NCI-H446 (cell line): ENCODE measurements at places on chromosomes 12 and 14.

- DNase-seq: no peak
These were observed at the start of gene FAM181A for GRCh38 chr14:93926873-93927799. TSS of gene FAM181A (plus strand) at chr14:93927344. CDS start at chr14:93928286, 942 bp downstream.

DNA sequence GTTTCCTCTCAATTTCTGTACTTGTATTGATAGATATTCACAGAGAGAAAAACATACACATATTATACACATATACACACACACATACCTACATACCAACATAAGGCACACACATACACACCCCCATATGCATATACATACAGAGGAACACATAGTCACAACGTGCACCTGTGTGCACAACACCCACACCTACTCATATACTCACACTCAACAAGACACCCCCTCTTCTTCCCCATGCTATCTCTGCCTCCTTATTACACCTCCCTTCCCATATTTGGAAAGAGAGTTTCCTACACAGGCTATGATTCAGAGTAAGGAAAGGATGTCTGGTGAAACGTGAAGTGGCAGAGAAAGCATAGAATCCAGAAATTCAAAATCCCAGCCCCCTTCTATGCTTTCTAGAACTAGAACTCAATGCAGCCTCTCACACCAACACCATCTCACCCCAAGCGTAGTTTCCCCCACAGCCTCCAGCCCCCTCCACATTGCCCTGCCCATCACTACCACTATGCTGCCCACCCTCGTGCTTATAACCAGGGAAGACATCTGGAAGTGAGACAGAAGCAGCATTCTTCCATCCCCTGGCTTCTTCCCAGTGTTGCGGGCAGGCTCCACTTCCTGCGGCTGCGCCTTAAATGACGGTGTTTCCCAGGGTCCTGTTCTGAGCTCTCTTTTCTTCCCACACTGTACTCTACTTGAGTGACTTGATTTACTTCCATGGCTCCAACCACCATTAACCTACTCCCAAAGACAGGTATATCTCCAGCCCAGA, 2.4 kb downstream of the RNASE8 start:
- DNase-seq: no peak

DNA sequence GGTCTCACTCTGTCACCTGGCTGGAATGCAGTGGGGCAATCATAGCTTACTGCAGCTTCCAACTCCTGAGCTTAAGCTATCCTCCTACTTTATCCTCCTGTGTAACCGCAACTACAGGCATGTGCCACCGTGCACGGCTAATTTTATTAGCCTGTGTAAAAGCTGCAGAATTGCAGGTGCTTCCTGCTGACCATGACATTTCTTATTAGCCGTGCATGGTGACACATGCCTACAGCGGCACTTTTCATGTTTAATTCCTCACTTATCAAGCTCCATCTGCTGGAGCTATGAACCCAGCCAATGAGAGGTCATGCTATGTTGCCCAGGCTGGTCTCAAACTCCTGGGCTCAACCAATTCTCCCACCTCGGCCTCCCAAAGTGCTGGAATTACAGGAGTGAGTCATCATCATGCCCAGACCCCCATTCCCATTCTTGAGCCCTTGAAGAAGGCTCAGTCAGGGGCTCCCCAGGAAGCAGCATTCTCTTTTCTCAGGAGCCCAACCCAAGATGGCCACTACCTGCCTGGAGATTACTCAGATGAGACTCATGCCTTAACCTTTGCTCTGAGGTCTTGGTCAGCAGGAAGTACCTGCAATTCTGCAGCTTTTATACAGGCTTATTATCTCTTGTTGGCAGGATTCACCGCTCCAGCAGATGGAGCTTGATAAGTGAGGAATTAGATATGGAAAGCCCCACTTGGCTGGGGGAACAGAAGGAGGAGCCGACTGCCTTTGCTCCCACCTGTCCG, 503.2 kb downstream of the MED13L start:
- no peak for DNase-seq

GRCh38 chr12:58668871-58669270, 251.4 kb downstream of the LRIG3 start:
- DNase-seq: no peak

- no peak for DNase-seq
These were observed 171.4 kb downstream of the RBM19 start for GRCh38 chr12:113794774-113795173.

- DNase-seq: no peak
These were observed 8.8 kb downstream of the RASSF3 start for GRCh38 chr12:64618953-64619590.

DNA sequence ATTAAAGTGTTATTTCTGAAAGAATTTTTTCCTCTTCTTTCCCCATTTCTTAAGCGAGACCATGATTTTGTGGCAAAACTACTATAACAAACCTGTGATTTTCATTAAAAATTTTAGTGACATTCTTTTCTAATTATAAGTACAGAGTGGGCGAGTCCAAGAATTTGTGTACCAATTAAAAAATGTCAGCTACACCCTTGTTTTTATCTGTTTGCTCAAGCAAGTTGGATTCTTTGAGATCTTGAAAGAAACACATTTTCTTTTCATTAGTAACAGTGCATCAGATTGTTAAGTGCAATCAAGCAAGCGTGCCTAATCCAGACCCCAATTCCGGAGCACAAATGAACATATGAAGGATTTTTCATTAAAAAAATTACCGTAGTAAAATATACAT, 338.8 kb upstream of the DDHD1 start:
- DNase-seq: no peak

DNA sequence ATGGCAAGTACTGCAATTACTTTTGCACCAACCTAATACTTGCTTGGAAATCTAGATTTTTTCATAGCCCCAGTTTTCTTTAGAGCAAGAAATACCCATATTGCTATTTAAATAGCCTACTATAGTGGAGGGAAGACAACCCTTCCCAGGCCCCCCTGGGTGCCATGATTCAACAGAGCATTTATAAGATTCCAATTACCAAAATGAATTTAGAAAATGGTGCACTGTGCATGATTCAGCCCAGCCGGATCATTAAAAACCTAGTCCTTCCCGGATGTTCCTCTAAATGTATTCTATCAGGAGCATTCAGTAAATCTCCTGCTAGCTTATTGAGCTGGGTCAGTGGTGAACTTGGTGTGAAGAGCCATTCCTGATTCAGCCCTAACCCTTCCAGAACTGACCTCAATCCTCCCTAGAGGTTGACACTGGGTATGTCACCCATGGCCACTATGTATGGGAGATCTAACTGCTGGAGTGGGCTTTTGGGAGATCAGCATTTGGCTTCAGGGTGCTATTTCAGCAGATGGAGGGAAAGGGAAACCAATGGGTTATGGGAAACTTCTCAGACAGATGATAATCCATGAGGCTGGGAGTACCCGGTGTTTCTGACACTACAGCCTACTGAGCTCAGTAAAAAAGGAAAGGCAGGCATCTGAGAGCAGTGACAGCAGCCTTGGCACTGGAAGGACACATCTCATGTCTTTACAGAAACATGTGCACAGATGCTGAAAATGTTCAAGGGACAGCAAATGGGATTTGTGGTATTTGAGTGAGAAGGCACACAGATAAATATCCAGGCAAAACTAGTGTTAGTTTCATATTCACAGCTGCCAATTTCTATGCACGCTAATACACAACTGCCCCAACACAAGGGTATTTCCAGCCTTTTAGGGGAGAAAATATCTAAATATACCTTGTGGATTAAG, 258.9 kb downstream of the DPF3 start:
- no peak for DNase-seq

DNA sequence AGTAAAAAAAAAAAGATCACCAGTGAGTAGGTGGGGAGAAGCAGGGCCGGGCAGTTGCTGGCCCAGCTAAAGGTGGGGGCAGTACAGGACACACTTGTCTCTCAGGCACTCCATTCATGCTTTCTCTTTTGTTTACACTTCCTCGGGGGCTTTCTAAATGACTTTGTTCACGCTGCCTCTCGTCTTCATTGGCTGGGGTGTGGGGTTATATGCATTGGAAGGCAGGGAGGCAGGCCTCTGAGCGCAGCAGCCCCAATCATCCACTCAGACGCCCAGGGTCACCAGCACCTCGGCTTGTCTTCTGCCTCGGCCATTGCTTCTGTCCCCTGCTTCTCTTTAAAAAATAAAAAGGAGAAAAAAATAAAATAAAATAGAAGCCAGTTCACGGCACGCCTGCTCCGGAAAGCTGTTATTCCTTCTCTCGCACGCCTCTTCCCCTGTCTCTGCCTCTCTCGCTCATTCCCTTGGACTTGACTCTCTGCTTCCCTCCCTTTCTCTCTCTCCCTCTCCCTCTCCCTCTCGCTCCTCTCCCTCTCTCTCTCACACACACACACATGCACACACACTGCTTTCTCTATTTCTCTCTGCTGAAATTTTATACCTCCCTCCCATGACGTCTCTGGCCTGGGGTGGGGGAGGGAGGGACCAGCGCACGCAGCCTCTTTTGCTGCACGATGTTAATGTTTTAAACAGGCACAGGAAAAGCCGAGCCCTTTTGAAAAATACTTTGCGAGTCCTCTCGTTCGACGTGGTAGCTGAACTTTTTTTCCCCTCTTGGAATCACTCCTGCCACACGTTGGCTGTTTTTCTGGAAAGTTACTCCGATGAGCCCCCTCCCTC, at the start of gene TGFB3:
TGFB3 (minus strand) TSS at position 570 of the 840 bp plus-strand sequence. CDS start 1,102 bp downstream, outside the sequence.
- DNase-seq: peak; percentile 78

DNA sequence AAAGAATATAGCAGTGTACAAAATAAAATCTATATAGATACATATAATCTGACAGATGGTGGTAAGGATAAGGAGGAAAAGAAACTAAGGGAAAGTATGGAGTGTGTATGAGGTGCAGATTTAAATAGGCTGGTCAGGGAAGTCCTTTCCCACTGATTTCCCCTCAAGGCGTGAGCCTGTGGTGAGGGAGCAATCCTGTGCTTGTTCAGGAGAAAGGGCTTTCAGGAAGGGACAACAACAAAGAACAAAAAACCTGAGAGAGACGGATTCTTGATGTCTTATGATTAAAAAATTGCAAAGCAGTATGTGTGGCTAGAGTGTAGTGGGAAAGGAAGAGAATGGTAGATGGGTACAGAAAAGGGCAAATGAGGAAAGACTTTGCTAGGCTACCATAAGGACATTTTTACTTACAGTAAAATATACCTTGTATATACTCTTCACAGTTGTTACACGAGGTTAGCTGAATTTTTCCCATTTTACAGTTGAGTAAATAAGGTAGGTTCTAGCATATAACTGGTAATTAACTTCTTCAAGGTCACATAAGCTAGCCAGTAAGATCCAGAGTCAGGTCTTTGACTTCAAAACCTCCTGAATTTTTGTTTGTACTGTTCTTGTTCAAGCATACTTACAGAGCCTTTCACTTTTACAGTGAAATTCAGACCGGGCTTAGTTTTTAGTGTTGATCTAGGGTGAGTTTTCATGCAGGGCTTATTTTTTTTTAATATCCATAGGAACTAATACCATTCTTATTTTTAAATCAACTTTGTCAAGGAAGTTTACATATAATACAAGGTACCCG, 15.6 kb downstream of the CNOT2 start:
- DNase-seq: no peak

DNA sequence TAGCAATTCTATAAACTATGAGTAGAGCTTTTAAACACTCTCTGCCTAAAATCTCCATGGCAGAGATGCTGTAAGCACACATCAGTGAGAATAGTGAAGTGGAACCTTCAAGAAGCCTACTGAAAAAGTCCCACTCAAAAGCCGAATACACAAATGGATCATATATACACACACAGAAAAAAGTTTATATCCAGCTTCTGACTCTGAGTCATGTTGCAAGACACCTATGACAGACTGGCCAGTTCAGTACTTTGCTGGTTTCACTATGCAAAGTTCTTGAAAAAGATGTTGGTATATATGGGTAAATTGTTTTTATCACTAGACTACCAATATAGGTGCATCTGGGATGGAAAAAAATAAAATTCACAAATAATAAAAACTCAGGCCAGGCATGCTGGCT, 126.1 kb downstream of the KCNK10 start:
- DNase-seq: no peak

- no peak for DNase-seq
These were observed 133.2 kb downstream of the ALX1 start for GRCh38 chr12:85413266-85413665.

DNA sequence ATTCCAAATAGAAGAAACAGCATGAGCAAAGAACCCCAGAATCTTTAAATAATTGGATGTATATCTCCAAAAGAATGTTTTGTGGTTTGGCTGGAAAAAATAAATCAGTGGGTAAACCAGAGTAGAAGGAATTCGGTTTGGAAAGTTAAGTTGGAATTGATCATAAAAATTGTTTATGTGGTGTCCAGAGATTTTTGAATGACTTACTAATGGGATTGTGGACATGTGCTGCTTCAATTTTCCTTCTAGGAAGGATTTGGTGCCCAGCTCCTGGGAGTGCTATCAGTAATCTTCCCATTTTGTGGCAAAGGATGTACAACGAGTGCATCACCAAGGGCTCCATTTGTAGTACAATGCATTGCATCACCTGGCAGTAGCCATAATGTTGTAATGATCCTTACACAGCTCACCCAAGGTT, 224.8 kb downstream of the SLC16A7 start:
- DNase-seq: no peak

GRCh38 chr12:1126091-1126490, 135.1 kb downstream of the ERC1 start:
- no peak for DNase-seq

DNA sequence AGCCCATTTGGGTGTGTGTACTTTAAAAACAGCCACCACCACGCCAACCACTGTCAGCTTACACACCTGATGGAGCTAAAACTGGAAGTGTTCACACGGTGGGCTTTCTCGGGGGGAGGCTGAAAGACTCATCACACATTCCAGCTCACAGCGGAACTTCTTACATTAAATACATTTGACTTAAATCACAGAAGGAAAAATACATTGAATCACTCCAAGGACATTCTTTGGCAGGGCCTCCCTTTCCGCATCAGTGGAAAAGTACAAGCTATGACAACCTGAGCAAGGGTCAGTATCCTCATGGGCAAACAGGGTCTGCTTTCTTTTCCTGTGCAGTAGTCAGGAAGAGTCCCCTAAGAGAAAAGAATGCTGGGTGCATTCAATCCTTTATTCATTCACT, 31.0 kb upstream of the TC2N start:
- DNase-seq: no peak

DNA sequence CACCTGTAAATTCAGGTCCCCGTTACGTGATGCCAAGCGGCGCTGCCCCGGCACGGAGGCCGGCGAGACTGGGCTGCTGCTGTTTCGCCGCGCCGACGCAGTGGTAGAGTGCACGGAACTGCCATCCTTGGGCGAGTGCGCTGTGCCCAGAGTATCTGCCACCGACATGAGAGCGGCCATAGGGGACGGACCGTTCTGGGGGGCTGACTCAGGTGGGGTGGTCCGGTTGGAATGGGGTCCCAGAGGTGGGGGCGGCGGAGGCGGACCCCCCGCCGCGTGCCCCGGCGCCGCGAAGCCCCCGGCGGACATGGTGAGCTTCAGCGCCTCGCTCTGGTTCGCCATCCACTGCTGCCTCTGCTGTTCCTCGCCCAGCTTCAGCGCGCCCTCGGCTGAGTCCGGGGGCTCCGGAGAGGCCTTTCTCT, 2.8 kb downstream of the IRF2BPL start:
- no peak for DNase-seq

GRCh38 chr12:7503686-7504415, at the start of gene CD163:
TSS of gene CD163 (minus strand) at chr12:7503777. CDS start at chr12:7503690, 87 bp downstream.
- no peak for DNase-seq

DNA sequence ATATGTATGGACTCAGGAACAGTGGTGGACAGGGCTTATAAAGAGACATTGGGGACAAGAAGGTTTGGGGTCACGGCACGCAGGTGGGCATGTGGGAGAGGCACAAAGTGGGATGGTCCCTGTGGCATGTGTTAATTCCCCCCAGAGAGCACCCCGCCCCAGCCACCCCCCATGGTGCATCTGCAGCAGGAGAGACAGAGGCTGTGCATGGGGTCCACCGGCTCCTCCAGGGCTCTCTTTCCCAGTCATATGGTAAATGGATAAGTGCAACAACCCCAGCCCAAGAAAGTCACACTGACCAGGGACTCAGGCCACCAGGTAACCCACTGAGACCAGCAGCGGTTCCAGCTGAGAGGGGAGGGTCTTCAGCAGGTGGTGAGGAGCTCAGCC, 242.1 kb downstream of the BCL11B start:
- DNase-seq: no peak
